ENCODE measurements at places on chromosomes 5 and 9.

GRCh38 chr5:133441166-133441815 is 171.1 kb downstream of the FSTL4 start:
- no peak for DNase-seq

- DNase-seq = no peak
These were observed 22.1 kb upstream of the GRPEL2 start for GRCh38 chr5:149323210-149323609.

GRCh38 chr9:68446836-68447235 is 90.4 kb downstream of the PGM5 start:
- no peak for DNase-seq

DNA sequence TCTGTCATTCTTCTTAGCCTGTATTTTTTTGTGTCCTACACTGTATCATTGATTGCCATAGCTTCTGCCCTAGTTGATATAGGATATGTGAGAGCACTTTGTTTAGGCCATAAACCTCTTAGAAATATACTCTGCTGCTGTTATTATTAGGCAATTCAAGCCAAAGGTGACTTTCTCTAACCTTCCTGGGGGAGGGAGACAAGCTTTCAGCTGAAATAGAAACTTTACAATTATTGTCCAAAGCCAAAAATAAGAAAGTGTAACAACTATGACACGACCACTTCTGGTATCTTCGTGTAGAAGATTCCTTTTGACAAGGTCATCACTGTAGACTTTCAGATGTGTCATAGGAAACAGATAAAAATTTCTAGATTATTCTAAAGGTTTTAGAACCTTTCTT is 12.2 kb upstream of the CSNK1A1 start:
- no peak for DNase-seq

- DNase-seq = no peak
These were observed 7.6 kb upstream of the DNAJA1 start for GRCh38 chr9:33017283-33018041.

DNA sequence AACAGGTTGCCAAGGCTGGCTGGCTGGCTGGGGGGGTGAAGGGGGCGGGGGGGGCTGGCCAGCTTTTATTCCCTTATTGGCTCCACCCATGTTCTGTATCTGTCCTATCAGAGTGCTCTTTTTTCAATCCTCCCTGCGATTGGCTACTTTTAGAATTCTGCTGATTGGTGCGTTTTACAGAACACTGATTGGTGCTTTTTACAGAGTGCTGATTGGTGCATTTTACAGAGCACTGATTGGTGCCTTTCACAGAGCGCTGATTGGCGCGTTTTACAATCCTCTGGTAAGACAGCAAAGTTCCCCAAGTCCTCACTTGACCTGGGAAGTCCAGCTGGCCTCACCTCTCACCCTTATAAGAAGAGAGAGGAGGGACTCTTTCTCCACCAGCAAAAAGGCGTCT is 175.9 kb downstream of the ERCC6L2 start:
- no peak for DNase-seq
